HCT116 (cell line): ENCODE measurements at places on chromosomes 2 and 18.

DNA sequence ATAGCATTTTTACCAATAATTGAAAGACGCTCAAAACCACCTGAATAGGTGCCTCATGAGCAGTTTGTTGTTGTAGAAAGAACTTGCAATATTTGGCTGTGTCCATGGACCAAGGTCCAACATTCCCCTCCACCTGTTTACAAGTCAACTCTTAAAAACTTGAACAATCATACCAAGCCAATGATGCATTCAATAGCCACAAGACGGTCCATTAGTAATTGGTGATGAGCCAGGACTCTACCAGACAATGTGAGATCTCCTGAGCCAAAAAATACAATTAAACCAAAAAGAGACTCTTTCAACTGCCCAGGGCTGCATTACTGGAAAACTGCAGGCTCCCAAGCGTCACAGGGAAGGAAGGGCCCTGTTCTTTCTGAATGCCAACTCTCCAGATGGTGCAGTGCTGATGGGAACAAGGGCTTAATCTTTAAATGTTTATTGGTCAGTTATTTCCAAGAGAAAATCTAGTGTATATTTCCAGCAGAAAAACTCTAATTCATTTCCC lies 118.8 kb upstream of the EPB41L3 start:
- DNase-seq, result no peak

DNA sequence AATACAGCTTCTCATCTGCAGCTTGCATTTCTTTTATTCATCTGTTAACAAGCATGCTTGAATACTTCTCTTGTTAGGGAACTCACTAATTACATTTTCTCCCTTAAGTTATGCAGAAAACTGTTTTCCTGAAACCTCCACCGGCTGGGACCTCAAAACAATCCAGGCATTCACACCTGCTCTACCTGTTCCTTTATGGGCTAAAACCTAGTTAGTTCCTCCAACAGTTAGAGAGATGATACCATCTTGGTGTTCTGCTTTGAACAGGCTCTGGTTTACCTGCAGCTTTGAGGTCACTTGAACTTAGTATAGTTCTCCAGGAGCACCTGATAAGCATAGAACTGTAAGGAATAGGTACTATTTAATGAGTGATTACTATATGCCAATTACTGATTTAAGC lies 6.1 kb downstream of the PLEK start:
- DNase-seq, result no peak

- no peak for DNase-seq
Measured at GRCh38 chr2:74530239-74531187, 780 bp downstream of the HTRA2 start.

- DNase-seq, result no peak
Measured at GRCh38 chr2:163723348-163723747, 12.5 kb downstream of the FIGN start.

GRCh38 chr2:8431446-8432125 lies 250.3 kb upstream of the ID2 start:
- no peak for DNase-seq

GRCh38 chr2:191180276-191180675 lies 29.5 kb upstream of the STAT4 start:
- no peak for DNase-seq

DNA sequence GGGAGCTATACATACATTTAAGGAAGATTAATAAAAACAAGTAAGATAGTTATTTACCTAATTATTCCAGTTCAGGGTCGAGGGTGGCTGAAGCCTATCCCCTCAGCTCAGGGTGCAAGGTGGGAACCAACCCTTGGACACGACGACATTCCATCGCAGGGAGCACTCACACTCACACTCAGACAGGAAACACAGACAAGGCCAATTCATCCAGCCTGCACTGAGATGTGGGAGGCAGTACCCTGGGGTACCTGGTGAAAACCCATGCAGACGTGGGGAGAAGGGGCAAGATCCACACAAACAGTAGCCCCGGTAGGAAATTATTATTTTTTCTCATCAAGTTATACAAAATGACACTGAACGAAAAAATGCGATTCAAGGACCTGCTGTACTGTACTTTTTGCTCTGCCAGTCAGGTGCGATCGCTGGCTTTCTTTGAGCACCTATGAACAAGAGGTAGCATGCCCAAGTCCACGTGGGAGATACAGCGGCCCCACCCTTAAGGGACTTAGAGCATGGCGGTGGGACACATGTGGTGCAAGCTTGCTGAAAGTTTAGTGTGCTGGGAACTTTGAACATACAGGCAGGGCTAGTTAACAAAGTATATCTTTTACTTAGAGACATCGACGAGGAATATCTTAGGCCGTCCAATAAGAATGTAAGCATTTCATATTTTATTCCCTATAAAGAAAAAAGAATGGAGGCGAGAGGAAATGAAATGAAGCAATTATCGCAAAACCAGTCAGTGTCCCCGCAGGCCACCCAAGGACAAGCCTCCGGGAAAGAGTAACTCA lies 624 bp downstream of the METTL8 start:
- DNase-seq, result peak; percentile 63

- no peak for DNase-seq
Measured at GRCh38 chr2:44205169-44205568, 36.5 kb downstream of the PPM1B start.
